WERI-Rb-1 (cell line): ENCODE measurements at places on chromosomes 13 and 19.

- DNase-seq, result no peak
Observed at GRCh38 chr13:96963786-96964475, 30.3 kb downstream of the OXGR1 start.

DNA sequence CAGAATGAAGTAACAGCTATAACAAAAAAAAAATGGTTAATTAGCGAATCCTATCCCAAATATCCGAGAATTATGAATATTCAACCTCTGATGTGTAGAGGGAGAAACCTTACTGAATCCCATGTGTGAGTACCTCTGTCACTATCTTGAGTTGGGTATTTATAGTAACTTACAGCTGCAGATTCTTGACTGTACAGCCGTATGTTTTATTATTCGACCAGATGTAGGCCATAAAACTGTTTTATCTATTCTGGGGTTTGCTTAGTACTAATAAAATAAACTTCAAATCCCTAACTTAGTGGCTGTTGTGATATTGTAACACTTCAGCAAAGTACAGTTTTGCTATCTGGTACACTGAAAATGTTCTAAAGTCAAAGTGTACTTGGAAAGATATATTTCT, 120.0 kb downstream of the EFNB2 start:
- DNase-seq, result no peak

DNA sequence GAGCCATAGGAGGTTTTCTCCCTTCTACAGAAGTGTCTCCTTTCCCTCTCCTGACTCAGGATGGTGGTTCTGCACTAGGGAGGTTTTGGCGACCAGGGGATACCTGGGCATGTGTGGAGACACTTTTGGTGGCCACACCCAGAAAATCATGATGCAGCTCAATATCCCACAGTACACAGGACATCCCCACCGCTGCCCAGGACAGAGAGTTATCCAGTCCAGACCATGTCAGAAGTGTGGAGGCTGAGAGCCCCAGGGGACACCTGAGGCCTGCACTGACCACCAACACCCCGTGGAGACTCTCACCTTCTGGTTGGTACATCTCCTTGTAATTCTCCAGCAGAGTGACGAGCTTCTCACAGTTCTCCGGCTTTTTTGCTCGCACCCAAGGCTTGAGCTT, 16.6 kb downstream of the PEG3 start:
- DNase-seq, result no peak

GRCh38 chr19:3642987-3643673, 16.5 kb upstream of the CACTIN start:
- peak; percentile 58 for DNase-seq

GRCh38 chr19:3803114-3803888, 17.1 kb upstream of the MATK start:
- no peak for DNase-seq

DNA sequence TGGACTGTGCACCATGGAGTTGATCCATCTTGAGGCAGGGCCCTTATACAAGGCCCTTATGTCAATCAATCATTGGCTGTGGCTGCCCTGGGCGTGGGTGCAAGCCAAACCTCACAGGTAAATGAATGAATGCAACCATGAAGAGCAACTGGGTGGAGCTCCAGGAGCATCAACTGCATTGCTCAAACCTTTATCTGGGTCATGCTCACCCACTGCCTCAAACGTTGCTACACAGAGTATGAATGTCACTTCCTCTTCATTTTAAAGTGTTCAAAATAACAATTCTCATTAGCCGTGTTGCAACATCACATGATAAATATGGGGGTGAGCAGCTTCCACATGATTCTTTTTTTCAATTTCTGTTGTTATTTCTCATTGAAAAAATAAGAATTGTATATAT, 6.4 kb upstream of the ZNF333 start:
- no peak for DNase-seq

DNA sequence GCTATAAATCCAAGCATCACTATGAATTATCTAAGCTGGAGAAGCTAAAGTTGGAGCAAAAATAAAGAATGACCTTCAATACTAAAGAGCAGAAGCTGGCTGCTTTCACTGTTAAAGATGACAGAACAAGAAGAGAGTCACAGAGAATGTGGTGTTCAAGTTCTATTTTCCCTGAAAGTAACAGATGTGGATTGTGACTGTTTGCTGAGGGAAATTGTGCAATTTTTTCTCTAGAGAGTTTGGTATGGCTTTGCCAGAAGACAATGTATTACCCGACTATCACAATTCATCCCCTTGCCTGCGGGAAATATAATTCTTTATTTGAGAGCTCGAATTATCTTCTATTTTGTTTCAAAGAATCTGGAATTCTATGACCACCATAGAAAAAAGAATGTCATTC, 83.1 kb downstream of the TNFSF13B start:
- DNase-seq, result no peak
